ENCODE measurements at places on chromosomes 4 and X. TPM values are rescaled to one million over a fixed set of nuclear protein-coding genes. Genes with fewer than 3 reads are reported as not detected.

- no peak overlapping the region for H3K27ac ChIP-seq
- H3K4me1 ChIP-seq: no peaks in the 10 kb centered on the region
- no peak overlapping the region for H3K4me3 ChIP-seq
- peaks cover 20% of the 10 kb centered on the region for H3K27me3 ChIP-seq
- H3K36me3 ChIP-seq: no peaks in the 10 kb centered on the region
These were observed 98.3 kb upstream of the SFRP2 start for GRCh38 chr4:153887217-153887616.

- H3K4me1 ChIP-seq: no peaks in the 10 kb centered on the region
- DNase-seq: no peak
- no peak overlapping the region for H3K4me3 ChIP-seq
- H3K27me3 ChIP-seq: no peaks in the 10 kb centered on the region
These were observed 46.8 kb downstream of the PSAPL1 start for GRCh38 chr4:7387925-7388324.

The APOOL gene
- 15.4 TPM for total RNA-seq

The TCEAL2 gene
- not detected for total RNA-seq

DNA sequence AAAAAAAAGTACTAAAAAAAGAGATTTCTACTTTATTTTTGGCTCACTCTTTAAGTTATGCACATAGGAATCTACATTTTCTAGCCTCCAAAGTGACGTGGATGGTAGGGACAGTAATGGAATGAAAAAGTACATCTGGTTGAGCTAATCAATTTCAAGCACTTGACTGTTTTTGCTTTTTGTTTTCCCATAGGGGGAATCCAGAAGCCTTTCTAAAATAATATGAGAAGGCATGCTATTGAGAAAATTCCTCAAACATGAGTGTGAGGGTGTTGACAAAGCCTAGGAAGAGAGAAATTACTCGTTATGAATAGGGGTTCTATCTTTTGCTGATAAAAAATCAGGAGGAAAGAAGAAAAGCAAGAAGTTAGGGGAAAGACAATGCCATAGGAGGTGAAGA is 242.5 kb upstream of the PUDP start:
- H3K4me1 ChIP-seq: no peaks in the 10 kb centered on the region
- no peaks in the 10 kb centered on the region for H3K27me3 ChIP-seq
- DNase-seq: no peak
- no peak overlapping the region for H3K27ac ChIP-seq

DNA sequence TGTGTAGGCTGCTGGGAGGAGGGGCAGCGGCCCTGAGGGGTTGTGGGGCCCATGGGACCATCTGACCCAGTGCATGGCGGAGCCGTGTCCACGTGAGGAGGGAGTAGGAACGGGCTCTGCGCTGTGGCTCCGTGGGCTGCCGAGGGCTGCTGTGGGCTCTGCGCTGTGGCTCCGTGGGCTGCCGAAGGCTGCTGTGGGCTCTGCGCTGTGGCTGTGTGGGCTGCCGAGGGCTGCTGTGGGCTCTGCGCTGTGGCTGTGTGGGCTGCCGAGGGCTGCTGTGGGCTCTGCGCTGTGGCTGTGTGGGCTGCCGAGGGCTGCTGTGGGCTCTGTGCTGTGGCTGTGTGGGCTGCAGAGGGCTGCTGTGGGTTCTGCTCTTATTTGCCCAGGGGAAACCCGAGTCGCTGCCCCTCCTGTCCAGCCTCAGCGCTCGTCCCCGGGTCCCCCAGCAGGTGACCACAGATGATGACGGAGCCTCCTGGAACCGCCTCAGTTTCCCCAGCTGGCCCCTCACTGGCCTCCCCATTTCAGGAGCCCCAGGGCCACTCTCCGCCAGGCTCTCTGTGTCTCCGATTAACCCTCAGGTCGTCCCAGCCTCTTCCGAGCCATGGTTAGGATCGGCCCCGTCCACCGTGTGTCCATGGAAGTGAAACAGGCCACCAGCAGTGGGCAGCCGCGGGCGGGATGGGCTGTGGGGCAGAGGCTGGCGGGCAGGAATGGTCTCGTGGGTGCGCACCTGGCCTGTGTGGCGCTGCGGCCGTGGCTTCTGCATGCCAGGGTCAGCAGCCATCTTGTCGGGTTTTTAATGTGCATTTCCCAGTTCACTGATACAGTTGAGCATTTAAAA is 20.0 kb downstream of the PCGF3 start:
- no peak overlapping the region for H3K27ac ChIP-seq
- H3K36me3 ChIP-seq: peaks cover 20% of the 10 kb centered on the region
- H3K27me3 ChIP-seq: no peaks in the 10 kb centered on the region
- peaks cover 4% of the 10 kb centered on the region for H3K4me1 ChIP-seq
- DNase-seq: no peak
- H3K4me3 ChIP-seq: no peak overlapping the region

- no peak overlapping the region for H3K4me3 ChIP-seq
- no peaks in the 10 kb centered on the region for H3K4me1 ChIP-seq
- H3K27me3 ChIP-seq: no peaks in the 10 kb centered on the region
- no peak overlapping the region for H3K27ac ChIP-seq
- DNase-seq: no peak
These were observed 294.7 kb downstream of the NAF1 start for GRCh38 chr4:162871990-162872389.

The HEPH gene
- total RNA-seq: not detected

Measured in activated CD8-positive, alpha-beta T cell treated with anti-CD3 and anti-CD28 coated beads for 36 hours (primary cell).